WTC11 (cell line): ENCODE measurements at places on chromosomes 12 and 14.

DNA sequence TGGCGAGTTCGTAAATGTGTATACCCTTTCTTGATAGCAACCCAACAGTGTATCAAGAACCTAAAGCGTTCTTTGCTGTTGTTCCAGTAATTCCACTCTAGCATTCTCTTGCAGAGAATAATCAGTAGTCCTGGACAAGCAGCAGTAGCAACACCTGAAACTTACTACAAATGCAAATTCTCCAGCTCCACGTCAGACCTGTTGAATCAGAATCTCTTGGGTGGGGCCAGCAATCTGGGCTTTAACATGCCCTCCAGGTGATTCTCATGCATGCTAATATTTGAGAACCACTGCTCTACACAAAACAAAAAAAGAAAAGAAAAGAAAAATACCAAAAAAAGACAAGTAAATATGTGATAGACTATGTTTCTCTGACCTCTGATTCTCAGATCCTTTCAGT lies 10.1 kb downstream of the PTGDR start:
- no peak for DNase-seq

- no peak for DNase-seq
These were observed 340.1 kb upstream of the FKBP4 start for GRCh38 chr12:2454601-2455177.

DNA sequence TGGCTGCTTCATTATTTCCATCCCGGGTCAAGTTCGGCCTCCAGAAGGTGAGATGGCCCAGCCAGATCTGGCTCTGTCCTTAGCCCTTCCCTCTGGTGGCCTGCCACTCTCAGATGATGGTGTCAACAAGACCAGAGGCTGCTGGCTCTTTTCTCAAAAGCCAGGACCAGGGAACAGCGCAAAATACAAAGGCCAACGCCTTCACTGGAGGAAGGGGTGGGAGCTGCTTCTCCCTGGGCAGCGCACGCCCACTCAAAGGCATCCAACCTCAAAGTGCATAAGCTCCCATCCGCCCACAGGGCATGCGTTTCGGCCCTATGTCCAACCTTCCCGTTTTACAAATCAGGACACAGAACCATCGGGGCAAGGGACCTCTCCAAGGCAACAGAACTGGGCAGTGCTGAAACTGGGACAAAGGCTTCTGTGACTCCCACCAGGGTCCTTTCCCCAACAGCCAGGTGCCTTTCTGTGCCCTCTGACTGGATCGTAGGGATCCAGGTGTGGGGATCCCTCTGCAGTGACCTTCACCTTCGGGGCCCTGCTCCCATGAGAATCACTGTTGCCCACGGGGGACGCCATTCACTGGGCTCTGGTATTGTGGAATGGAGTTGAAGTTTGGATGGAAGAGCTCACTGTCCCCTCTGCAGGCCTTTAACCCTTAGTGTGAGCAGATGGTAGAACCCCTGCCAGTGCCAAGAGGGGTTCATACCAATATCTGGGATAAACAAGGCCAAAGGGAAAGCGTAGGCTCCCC lies 76.8 kb downstream of the NINJ2 start:
- no peak for DNase-seq

DNA sequence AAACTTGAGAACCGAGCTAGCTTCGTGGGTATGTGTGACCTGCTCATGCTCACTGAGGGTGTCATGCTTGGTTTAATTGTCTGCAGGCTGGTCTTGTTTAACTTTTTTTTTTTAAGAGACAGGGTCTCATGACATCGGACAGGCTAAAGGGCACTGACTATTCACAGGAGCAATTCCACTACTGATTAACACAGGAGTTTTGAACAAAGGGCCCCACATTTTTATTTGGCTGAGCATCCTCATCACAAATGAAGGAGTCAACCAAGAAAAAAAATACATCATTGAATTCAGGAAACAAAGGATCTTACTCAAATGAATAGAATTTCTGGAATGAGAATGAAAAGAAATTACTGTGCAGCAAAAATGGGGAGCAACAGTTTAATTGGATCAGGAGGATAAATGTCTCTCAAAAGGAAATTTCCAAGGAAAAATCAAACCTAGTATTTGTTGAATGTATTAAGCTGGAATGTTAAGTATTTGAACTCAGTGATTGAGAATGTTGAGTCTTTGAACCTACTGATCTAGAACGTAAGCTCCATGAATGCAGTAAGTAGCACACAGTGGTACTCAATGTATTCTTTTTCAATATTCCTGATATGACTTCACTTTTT lies 20.8 kb upstream of the PYROXD1 start:
- DNase-seq = no peak

GRCh38 chr12:53754633-53755264 lies 3.0 kb upstream of the CISTR start:
- DNase-seq = no peak

GRCh38 chr12:132813443-132813842 lies 15.2 kb downstream of the GOLGA3 start:
- DNase-seq = no peak

GRCh38 chr12:77796775-77797174 lies 33.9 kb upstream of the NAV3 start:
- no peak for DNase-seq

DNA sequence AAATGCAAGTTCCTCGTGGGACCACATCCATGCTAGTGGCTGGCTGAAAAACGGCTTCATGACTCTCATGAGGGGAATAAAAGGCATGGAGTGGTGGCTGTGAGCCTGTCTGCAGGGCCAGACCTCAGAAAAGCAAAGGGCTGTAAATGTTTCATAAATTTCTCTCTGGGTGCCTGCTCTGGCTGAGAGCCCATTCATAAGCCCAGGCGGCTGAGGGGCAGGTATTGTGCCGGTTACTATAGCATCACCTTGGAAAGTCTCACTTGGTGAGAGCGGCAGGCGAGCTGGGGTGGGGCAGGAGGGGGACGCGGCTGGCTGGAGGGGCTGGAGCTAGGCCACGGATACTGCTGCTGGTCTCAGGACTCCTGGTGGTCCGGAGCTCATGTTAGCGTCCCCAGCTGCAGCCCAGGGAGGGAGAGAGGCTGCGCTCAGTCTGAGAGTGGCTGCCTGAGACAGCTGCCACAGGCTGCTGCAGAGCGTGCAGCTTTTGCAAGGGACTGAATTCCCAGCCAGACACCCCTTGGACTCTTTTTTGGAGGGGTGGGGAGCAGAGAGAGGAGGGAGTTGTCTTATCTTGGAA lies at the start of gene SLC17A8:
Gene SLC17A8, plus strand, starts transcription at position 431 of the 580 bp plus-strand sequence. CDS start 318 bp downstream, outside the sequence.
- DNase-seq = peak; percentile 64

DNA sequence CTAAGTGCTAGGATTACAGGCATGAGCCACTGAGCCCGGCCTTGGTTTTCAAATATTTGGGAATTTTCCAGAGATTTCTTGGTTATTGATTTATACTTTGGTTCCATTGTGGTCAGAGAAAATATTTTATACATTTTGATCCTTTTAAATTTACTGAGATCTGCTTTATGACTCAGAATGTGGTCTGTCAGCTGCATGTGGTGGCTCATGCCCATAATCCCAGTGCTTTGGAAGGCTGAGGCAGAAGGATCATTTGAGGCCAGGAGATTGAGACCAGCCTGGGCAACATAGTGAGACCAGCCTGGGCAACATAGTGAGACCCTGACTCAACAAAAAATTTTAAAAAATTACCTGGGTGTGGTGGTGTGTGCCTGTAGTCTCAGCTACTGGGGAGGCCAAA lies 49.8 kb downstream of the ADCK1 start:
- no peak for DNase-seq

- no peak for DNase-seq
These were observed 16.7 kb downstream of the PPP1R13B start for GRCh38 chr14:103830511-103831270.

DNA sequence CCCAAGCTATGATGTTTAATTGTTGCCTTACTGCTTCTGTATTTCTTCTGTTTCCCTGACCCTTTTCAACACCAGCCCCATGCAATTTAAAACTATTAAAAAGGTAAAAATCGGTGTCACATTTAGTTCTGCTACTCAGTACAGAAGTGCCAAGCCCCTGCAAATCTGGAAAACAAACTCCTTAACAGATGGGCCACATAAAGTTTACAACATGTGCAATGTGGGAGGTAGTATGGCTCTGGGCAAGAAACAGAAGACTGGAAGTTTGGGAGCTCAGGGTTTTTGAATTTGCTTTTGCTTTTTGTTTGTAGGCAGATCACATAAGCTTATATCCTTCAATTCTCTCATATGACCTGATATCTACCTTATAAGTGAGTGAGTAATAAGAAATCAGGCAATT lies 404.0 kb upstream of the ATP2B1 start:
- no peak for DNase-seq

DNA sequence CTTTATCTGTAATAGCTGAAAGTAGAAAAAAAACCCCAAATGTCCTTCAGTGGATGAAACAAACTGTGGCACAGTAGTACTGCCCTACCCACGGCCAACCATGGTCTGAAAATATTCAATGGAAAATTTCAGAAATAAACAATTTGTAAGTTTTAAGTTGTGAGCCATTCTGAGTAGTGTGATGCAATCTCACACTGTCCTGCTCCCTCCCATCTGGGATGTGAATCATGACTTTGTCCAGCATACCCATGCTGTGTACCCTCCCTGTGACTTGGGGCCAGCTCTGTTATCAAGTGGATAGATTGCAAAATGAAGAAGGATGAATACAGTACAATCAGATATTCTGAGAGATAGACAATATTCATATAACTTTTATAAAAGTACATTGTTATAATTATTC lies 106.2 kb downstream of the SMOC1 start:
- no peak for DNase-seq

- DNase-seq = no peak
These were observed 16.8 kb downstream of the OR4K1 start for GRCh38 chr14:19947413-19948090.

DNA sequence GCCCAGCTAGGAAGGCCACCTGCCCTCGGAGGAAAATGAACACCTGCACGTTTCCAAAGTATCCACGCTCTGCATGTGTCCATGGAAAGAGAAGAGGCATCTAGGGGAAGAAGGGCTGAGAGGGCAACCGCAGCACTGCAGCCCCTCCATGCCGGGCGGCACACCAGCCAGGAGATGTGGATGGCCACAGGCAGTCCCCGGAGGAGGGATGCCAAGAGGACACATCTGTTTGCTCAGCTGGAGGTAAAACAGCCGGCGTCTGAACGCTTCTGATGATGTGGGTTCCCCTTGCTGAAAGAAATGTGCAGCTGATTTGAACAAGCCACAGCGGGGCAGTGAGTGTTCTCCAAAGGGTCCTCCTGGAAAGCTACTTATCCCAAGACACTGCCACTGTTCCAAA lies 34.0 kb downstream of the CHGA start:
- DNase-seq = no peak

GRCh38 chr12:41188841-41189394 lies 798 bp downstream of the PDZRN4 start:
- peak; percentile 25 for DNase-seq

DNA sequence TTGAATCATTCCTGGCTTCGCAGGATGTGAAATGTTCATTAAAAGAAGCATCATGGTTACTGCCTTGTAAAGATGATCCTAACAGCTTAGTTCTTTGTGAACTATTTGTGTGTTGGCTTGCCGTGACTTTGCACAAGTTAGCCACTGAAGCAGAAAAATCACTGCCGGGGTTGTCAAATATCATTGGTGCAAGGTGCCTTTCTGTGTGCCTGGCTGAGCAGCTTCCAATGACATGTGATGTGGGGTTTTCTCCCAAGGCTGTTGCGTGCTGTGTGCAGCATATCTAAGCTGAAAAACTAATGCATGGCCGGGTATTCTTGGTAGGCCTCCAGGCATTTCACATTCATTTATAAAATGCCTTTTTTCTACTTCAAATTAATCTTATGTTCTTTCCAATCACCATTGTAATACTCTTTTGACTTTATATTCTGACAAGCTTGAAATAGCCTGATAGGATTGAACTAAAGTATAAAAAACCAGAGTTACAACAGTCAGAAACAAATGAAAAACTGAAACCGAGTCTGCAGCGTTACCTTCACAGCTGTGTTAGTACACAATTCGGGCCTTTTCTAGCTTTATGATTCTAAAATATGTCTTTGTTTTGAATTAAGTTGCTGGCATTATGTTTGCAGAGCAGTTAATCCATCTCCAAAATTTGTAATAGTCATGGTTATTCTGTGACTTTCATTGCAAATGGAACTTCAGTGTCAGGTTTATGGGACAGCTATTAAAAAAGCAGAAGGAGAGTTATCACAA lies 222.1 kb downstream of the SYT1 start:
- DNase-seq = no peak

DNA sequence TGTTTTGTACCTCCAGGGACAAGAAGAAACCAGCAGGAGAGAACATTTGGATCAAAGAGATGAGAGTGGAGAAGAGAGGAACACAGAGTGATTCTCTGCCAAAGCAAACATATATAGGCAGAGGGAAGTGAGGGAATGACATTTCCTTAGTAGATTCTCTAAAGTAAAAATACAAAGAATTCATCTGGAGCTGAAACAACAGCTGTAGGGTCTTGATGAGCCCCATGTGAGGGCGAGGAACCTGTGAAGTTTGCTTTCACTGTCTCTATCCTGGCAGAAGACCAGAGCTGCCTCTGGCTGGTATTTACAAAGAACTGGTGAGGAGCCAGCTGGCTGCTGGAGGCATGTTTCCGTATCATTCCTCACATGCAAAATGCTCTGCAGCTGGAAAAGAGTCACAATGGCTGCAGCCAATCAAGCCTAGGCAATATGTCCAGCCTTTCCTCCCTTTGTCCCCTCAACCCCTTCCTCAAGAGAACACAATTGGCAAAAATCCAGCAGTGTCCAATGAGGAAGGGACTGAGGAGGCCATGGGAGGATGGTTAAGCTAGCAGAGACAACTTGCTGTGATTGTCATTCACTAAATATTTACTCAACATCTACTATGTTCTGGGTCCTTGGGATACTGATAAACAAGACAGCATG lies 122.5 kb downstream of the PHLDA1 start:
- DNase-seq = no peak

GRCh38 chr12:89977405-89978085 lies 268.9 kb upstream of the ATP2B1 start:
- no peak for DNase-seq

DNA sequence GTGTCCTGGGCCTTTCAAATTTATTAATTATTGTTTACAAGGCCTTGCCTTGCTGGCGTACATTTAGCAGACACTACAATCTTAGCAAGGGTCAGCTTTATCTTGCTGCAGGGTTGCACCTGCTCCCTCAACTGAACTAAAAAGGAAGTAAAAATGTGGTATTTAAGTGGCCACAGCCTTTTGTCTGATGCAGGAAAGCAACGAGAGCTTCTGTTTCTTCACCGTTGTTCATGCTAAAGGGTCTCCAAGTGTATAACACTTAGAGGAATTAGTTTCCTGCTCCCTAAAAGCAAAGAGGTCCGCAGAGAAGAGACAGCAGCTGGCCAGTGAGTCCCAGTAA lies 62.8 kb upstream of the EGLN3 start:
- no peak for DNase-seq

DNA sequence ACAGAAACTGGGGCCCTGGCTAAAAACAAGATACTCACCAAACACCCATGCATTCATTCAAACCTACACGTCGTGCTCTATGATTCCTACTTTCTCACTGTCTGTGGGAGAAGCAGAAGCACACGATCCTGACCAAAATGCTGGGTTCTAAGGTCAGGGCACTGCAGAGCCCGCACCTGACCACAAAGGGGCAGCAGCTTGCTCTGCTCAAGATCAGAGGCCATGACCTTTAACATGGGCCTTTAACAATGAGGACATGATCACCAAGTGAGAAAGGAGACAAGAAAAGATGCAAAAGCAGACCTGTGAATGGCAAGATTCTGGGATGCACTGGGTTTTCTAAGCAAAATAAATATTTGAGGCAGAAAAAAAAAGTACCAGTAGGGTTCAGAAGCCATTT lies 40.1 kb upstream of the VPS33A start:
- peak; percentile 44 for DNase-seq
